Stimulated activated CD8-positive, alpha-beta memory T cell treated with anti-CD3 and anti-CD28 coated beads, Interleukin-7, amount 100 ng/mL, for 24 hours (primary cell): ENCODE measurements at places on chromosomes 16 and 17.

GRCh38 chr16:45454-45853 is 8.0 kb downstream of the POLR3K start:
- no peak for DNase-seq

GRCh38 chr16:56738221-56738620 is 8.3 kb downstream of the NUP93 start:
- no peak for DNase-seq

- no peak for DNase-seq
These were observed 118.4 kb downstream of the COPRS start for GRCh38 chr17:31740611-31741082.

DNA sequence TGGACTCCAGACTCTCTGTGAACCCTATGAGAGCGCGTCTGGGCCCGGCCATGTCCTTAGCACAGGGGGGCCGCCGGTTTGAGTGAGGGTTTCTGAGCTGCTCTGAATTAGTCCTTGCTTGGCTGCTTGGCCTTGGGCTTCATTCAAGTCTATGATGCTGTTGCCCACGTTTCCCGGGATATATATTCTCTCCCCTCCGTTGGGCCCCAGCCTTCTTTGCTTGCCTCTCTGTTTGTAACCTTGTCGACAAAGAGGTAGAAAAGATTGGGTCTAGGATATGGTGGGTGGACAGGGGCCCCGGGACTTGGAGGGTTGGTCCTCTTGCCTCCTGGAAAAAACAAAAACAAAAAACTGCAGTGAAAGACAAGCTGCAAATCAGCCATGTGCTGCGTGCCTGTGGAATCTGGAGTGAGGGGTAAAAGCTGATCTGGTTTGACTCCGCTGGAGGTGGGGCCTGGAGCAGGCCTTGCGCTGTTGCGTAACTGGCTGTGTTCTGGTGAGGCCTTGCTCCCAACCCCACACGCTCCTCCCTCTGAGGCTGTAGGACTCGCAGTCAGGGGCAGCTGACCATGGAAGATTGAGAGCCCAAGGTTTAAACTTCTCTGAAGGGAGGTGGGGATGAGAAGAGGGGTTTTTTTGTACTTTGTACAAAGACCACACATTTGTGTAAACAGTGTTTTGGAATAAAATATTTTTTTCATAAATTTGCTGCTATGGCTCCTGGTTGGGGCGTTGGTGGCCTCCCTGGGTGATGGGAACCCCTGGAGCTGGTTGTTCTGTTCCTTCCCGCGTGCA is 23.1 kb downstream of the STAT5A start:
- no peak for DNase-seq

DNA sequence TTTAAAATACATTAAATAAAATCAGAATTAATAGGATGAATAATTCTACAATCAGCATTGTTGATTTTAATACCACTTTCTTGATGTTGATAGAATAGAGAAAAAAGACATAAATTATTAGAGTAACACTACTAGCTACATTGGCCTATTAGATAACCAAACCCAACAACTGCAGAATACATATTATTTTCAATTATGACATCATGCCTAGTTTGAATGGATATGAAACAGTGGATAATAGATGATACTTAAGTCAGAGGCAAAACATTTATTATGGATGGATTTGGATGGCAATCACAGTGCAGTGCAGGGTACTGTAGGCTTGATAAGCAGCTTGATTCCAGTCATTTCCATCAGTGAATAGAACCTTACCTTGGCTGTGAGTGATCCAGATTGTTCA is 293.1 kb downstream of the BCAS3 start:
- no peak for DNase-seq

DNA sequence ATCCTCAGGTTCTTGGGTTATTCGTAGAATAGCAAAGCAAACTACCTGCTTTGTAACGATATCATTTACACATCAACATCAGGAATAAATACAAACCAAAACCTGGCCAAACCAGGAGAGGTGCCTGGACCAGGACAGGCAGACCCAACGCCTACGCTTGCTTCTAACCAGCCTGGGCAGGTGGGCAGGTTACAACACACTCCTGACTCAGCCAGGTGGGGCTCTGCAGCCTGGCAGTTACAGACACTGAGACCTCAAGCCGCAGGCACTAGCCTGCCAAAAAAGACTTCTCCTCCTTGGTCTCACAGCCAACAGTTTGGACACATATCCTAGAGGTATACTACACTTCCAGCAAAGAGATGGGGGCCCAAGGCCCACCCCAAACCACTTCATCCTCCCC is 14.0 kb downstream of the ANKRD11 start:
- DNase-seq: no peak
